ENCODE measurements at places on chromosomes 7 and 10.

- DNase-seq: no peak
These were observed 671.7 kb downstream of the GATA3 start for GRCh38 chr10:8726084-8726778.

DNA sequence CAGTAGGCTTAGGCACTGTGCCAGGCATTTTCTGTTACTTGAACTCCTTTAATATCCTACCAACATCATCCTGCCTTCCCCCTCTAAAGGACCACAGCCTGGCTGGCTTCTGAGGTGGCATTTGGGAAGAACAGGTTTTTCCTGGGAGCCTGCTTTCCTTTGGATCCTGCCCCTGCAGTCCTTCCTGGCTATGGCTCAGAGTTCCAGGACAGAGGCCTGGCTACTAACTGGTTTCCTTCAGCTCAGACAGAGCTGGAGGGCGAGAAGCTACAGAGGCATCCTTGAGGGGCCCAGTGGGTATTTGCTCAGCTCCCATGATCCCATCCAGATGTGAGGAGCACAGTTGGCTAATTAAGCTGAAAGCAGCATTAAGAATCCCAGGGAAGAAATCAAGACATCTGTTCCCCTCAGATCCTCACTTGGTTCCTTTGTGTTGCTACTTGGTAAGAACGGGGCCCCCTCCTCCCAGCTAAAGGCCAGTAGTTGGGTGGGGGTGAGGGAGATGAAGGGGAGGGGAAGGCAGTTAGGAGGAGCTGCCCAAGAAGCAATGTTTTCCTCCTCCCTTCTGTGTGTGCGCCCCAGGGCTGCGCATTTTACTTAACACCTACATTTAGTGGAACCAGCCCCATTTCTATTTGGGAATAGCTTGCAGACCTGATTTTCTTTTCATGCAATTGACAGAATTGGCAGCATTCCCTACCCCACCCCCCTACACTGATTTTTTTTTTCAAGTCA is 142.6 kb upstream of the SORCS3 start:
- no peak for DNase-seq

- no peak for DNase-seq
These were observed 140.0 kb downstream of the LHPP start for GRCh38 chr10:124601431-124602120.

DNA sequence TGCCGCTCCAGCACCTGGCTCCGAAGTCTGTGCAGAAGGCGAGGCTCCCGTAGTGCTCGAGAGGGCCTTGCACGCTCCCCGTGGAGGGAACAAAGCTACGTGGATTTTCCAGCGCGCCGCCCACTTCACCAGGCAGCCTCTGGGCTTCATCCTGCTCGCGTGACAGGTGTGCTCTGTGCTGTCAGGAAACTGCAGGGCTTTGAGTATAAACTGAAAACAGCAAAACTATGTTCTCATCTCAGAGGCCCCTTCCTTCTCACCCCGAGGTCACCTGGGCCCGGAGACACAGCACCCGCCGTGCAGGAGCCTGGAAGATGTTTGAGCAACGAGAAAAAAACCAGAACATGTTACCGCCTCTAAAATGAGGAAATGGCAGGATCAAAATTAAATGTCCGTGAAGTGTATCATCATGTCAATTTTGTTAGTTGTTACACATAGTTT is 17.6 kb upstream of the GPR146 start:
- DNase-seq: no peak

GRCh38 chr7:132205509-132205908 is 370.8 kb downstream of the PLXNA4 start:
- DNase-seq: no peak

GRCh38 chr10:1715821-1716220 is 21.5 kb downstream of the ADARB2 start:
- DNase-seq: no peak

GRCh38 chr10:31467791-31468535 is 148.9 kb downstream of the ZEB1 start:
- DNase-seq: no peak

GRCh38 chr7:139741789-139742344 is 35.9 kb downstream of the HIPK2 start:
- DNase-seq: no peak

GRCh38 chr10:9819756-9820494 is 1197.7 kb upstream of the CELF2 start:
- DNase-seq: no peak

Data from brain pericyte (primary cell).